ENCODE measurements at places on chromosomes 1 and 21.
A peak's percentile ranks its signal among the peaks of the same experiment; 100 is the strongest.

DNA sequence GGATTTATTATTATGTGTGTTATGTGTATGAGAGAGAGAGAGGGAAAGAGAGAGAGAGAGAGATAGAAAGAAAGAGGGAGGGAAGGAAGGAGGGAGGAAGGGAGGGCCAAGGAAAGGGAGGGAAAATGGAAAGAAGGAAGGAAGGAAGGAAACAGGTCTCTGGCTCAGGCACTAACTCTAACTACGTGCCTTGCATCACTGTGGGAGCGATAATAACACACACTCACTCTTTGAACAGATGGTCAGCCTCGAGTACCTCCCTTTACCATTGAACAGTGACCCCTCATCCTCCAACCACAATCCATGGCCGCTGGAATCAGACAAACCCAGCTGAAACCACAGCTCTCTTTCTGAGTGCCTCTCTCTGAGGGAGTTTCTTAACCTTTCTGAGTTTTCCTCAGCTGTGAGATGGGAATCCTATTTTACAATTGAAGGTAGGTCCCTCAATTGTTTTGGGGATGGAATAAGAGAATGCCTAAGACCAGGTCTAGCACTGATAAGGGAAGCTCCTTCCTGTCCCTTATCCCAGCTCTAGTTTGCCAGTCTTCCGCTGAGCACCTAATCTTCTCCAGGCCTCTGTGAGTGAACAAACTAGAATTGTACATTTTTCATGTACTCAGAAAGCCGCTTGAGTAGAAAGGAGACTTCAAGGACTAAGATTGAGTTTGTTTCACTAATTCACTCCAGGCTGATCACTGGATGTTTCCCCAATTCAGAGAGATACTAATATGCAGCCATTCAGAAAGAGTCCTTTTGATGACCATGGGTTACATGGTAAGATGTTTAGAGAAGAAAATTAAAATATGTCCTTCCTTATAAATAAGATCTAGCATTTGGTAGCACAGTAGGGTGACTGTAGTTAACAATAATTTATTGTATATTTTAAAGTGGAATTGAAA, 62.8 kb downstream of the IRF2BP2 start:
- DNase-seq, result peak; percentile 78

DNA sequence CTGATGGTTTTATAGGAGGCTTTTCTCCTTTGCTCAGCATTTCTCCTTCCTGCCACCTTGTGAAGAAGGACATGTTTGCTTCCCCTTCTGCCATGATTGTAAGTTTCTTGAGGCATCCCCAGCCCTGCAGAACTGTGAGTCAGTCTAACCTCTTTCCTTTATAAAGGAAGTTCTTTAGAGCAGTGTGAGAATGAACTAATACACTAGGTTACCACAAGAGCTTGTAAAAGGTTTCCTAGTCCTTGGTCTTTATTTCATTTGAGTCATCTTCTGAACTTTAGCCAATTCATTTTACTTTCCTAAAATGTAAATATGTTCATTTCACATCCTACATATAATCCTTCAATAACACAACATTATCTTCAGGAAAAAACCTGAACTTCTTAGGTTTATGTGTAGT, 365.3 kb downstream of the HHIPL2 start:
- DNase-seq, result no peak

- no peak for DNase-seq
Observed at GRCh38 chr21:29654203-29654602, 285.6 kb downstream of the GRIK1 start.

- no peak for DNase-seq
Observed at GRCh38 chr1:78170859-78171258, 125.1 kb downstream of the GIPC2 start.

- DNase-seq, result no peak
Observed at GRCh38 chr1:11429226-11429625, 49.7 kb upstream of the DISP3 start.

GRCh38 chr1:71135571-71135970, 54.7 kb upstream of the ZRANB2 start:
- DNase-seq, result no peak

- DNase-seq, result no peak
Observed at GRCh38 chr1:230112131-230112701, 45.2 kb downstream of the GALNT2 start.

DNA sequence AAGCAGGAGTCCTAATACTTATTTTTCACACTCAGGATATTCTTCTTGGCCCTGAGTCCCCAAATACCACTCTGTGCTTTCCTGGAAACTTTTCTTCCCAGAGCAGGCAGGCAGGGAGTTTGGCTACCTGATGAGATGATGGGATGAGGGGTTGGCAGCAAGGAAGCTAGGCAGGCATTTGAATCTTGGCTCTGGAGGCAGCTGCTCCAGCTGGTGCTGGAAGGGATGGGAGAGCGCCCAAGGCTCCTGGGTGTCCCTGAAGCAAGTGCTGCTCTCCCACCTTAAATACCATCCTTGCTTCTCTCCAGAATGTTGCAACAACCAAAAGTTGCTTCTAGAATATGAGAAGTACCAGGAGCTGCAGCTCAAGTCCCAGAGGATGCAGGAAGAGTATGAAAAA, 48.0 kb upstream of the TMEM125 start:
- no peak for DNase-seq

DNA sequence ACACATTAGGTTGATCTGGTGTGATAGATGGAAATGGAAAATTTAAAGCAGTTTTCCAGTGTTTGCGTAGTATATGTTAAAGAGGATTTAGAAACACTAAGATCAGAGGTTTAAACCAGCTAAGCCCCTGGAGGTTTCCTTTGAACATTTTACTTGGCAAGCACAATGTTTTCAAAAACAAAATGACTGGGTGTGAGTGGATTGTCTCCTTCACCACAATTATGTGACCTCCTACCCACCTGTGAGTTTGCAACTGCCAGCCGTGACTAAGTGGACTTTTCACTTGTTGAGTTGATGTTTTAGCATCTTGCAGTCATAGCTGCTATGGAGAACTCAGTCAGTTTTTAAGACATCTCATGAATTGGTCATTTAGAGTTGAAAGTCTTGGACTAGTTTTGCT, 4.7 kb downstream of the CCDC190 start:
- DNase-seq, result peak; percentile 99

GRCh38 chr1:29736582-29737188, 500.4 kb downstream of the PTPRU start:
- DNase-seq, result peak; percentile 69

- no peak for DNase-seq
Observed at GRCh38 chr1:201473296-201473695, 4.3 kb upstream of the PHLDA3 start.

DNA sequence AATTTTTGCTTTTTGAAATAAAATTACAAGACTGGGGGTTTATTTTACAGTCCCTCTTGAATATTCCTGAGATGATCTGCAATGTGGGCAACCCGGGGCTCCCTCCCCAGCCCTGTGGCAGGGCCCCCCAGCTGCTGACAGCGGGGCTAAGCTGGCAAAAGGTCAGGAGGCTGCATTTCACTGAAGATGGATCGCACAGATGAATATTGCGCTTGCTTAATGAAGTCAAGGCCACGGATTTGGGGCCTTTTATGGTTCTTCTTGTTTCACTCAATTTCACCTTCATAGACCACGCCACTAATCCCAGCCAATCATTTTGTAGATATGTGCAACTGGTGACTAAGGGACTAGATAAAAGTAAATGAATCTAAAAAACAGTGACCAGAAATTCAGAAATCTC, 50.8 kb upstream of the SLC22A15 start:
- no peak for DNase-seq

- DNase-seq, result no peak
Observed at GRCh38 chr1:87202451-87202850, 126.2 kb upstream of the LMO4 start.

- DNase-seq, result no peak
Observed at GRCh38 chr1:75126611-75127101, 7.5 kb upstream of the LHX8 start.

- DNase-seq, result no peak
Observed at GRCh38 chr1:10639011-10639774, 157.3 kb downstream of the CASZ1 start.

GRCh38 chr1:184649451-184649888, 105.2 kb downstream of the EDEM3 start:
- no peak for DNase-seq

DNA sequence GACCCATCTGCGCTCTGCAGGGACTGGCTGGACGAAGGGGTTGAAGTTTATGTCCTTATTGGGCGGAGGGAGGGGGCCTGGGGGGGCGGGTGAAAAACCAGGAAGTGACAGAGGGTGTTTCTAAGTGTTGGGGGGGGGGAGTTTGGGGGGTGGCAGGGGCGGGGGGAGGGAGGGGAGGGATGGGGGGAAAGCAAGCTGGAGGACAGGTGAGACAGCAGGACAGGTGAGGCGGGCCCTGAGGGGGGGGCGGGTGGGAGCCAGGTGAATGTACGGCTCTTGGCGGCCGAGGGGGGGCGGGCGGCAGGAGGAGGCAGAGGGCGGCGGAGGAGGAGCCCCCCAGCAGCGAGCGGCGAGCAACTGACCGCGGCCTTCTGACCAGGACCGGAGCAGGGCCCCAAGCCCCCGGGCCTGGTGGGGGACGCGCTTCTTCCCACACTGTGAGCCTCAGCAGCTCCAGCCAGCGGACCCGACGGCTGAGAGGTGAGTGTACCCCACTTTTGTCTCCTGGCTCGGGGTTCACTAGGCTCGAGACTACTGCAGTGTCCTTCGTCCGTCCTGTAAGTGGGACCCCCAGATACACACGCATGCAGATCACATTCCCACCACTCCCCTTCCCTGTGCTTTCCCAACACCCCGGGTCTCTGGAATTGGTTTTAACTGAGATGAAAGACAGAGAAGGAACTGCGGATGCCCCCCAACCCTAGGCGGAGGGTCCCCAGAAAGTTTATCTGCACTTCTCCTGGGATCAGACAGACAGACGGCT, at the start of gene ZBTB7B:
ZBTB7B (plus strand) TSS at position 339 of the 763 bp plus-strand sequence. CDS start 11,859 bp downstream, outside the sequence.
- DNase-seq, result peak; percentile 21

GRCh38 chr1:77652268-77652667, 30.2 kb downstream of the ZZZ3 start:
- DNase-seq, result peak; percentile 54

DNA sequence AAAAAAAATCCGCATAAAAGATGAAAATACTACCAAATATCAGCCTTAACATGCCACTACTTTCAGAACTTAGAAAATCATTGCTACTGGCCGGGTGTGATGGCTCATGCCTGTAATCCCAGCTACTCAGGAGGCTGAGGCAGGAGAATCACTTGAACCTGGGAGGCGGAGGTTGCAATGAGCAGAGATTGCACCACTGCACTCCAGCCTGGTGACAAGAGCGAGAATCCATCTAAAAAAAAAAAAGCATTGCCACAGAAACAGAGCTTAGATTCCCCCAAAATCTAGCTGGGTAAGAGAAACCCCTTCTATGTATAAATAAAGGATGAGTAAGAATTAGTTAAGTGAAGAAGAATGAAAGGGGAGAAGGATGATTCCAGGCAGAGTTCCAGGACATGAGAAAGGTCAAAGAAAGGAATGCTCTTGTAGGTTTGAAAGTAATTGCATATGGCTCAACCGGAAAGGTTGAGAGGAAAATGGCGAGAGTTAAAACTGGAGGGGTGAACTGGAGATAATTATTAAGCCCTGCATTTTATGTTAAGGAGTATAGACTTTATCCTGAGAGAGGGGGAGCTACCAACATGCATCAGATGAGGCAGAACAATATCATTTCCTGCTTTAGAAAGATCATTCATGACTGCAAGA, 19.7 kb upstream of the NRDC start:
- DNase-seq, result peak; percentile 93

DNA sequence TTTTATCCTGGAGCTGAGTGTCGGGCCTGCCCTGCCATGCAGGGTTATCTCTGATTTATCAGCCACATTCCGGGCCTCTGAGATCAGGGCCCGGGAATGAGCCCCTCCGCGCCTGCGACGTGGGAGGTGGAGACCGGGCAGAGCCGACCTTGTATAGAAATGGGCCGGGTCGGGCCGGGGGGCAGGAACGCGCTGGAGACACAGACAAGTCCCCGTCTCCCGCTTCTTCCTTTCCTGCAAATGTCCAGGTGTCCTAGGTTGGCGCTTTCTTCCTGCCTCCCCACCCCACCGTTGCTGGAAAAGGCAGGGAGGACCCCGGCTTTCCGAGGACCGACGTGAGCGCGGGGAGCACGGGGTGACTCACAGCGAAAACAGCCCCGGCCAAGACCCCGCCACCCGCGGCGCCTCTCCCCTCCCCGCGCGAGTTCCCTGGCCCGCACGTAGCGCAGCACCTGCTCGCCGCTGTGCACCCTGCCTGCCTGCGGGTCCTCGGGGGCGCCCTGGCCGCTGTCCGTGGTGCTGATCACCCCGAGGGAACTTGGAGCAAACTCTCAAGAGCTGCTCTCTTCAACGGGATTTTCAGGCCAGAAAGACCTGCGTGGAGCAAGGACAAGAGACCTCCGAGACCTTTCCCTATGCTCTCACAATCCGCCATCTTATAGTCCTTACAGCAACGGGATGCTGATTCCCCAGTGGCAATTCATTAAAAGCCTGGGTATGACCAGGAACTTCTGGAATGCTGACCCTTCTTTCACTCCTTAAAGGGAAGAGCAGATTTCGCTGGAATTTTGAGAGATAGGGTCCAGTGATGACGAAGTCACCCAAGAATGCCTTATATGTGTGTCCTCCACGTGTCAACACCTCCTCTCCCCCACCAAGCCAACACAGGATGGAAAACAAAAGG, 475 bp upstream of the NPPB start:
- peak; percentile 67 for DNase-seq

- DNase-seq, result no peak
Observed at GRCh38 chr1:151108331-151108730, 37.8 kb downstream of the GABPB2 start.

DNA sequence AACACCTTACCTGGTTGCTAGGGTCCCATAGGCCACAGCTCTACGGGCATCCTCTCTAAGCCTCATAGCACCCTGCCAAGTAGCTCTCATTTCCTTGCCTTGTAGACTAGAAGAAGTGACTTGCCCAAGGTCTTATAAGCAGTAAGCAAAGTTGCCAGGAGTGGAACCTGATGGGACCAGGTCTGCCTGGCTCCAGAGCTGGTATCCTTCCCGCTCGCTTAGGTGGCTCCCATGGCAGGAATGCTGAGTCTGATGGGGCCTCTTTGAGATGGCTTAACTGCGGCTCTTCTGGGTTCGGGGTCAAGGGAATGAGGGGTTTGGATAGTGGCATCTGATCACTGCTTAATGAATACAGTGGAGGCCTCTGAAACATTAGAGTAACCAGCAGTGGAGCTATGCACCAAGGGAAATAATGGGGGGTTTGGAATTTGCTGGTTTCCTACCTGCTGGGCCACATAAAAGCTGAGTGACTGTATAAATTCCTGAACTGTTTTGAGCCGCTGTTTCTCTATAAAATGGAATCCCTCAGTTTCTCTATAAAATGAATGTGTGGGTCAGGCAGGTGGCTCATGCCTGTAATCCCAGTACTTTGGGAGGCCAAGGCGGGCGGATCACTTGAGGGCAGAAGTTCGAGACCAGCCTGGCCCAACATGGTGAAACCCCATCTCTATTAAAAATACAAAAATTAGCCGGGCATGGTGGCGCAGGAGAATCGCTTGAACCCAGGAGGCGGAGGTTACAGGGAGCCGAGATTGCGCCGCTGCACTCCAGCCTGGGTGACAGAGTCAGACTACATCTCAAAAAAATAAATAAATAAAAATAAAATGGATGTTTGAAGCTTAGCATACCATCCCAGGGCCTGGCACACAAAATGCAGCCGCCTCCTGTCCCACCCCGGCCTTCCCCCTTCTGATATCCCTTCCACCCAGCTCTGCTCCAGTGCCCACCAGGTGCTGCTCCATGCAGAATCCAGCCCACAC, 12.4 kb downstream of the FAM151A start:
- DNase-seq, result peak; percentile 30

GRCh38 chr1:80305466-80305865, 1298.9 kb upstream of the ADGRL4 start:
- DNase-seq, result no peak

- DNase-seq, result no peak
Observed at GRCh38 chr1:228401782-228402640, 4.6 kb downstream of the TRIM11 start.

Measured in choroid plexus epithelial cell (primary cell).